ENCODE measurements at places on chromosomes 3 and 15.

GRCh38 chr3:136535906-136536305 is 216.3 kb downstream of the STAG1 start:
- no peak for DNase-seq

DNA sequence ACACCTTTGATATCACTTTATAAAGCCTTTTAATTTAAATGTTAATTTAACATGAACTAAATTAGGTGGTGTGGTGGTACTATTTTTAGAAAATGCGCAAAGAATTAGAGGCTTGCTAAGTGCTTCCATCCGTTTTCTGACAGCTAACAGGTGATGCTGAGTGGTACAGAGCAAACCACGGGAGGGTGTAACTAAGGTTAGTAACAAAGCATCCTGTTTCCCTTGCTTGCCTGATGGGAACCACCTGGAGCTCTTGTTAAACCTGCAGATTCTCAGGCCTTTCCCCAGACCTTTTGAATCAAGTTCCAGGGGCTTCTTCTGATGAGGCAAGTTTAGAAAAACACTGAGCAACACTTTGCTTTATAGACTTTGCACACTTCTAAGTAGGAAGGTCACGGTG is 101.0 kb downstream of the ATG7 start:
- no peak for DNase-seq

GRCh38 chr3:76997733-76998132 is 42.2 kb upstream of the ROBO2 start:
- no peak for DNase-seq

- no peak for DNase-seq
These were observed 57.2 kb upstream of the ZBTB38 start for GRCh38 chr3:141311170-141311495.

DNA sequence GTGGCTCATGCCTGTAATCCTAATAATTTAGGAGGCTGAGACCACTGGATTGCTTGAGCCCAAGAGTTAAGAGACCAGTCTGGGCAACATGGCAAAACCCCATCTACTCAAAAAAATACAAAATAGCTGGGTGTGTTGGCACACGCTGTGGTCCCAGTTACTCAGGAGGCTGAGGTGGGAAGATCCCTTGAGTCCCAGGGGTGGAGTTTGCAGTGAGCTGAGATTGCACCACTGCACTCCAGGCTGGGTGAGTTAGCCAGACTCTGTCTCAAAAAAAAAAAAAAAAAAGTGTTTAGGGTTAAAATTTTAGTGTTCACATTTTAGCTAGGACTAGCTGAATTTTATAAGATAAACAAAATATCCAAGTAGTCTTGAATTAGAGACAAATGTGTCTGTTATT is 1340.1 kb upstream of the EPHA6 start:
- no peak for DNase-seq

- no peak for DNase-seq
These were observed 137.9 kb upstream of the LIPC start for GRCh38 chr15:58293622-58294550.

DNA sequence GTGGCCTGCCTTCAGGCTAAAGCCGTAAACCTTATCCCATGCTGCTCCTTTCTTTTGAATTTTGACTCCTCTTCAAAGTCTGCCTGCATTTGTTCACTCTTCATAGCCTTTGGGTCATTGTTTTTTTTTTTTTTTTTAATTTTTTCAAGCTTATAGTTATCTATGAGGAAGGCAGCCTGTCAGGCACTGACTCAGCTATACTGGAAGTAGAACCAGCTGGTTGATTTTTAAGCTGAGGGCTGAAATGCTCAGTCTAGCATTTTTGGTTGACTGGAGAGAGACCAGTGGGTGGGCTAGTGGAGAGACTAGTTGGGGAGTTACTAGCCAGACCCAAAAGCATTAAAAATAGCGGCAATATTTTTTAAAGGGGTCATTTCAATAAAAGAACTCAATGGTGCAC is 44.1 kb downstream of the C3orf20 start:
- DNase-seq: no peak

GRCh38 chr15:81410318-81410753 is 36.3 kb upstream of the TMC3 start:
- DNase-seq: no peak

DNA sequence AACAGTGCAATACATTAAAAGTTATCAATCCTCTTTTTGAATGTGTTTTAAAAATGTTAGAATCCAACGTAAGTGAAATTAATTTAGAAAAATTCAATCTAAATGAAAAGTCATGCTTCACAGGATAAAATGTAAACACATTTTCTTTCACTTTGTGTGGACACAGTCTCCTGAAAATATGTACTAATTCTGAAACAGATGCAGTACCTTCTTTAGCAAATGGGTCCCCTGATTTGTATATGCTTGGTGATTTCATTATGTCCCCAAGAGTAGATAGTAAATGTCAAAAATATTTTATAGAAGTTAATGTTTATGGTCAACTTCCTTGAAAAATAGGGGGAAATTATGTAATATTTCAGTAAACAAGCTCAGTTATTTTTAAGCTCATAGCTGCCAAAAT is 28.9 kb downstream of the FOXP1 start:
- DNase-seq: no peak

DNA sequence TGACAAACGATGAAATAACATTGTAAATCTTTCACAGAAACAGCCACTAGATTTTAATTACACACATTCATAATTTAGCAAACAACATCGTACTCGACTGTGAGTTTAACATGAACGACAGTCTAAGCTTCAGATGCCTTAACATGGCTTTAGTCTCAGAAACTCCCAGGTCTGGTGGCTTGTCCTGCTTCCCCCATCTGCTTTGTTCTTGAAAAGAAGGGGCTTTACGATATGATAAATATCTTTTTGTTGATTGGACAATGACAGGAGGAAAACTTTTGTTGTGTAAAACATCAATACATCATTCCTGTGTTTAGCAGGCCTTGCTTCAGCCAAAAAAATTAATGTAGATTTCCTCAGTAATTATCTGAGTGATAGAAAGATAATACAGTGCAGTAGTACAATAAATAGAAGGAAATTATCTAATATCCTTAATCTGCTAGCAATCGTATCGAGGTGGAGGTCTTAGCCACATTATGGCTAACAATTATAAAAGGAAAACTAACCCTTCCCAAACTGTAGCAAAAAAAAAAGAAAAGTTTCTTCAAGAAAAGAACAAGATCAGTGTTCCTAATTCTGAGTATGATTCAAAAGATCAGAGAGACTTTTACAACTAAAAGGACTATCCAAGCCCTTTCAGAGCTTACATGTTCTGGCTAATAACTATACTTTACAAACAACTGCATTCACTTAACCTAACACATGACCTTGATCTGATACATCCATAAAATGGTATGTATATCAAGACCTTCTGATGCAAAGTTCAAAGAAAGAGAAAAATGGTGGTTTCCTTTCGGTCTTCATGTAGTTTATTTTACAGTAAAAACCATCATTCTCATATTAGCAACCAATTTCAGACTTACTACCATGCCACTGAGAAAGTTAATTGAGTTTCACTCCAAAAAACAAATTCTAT is 535.7 kb downstream of the FOXP1 start:
- DNase-seq: no peak

GRCh38 chr3:193620057-193620456 is 27.0 kb downstream of the OPA1 start:
- no peak for DNase-seq

DNA sequence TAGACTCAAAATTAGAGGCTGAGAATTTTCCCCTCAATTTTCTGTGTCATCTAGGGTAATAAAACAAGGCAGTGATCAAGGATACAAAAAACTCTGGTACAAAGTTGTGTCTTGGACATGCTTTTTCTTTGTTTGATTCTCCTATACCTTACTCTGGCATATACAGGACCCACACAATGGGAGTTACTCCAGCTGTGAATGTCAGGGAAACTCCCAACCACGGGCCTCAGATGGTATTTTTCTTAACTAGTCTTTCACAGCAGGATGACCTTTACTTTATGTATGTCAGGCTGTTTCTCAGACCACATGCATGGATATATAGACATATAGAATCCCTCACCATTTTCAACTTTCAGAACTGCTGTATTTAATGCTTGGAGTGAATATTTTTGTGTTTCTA is 41.3 kb downstream of the FEZF2 start:
- DNase-seq: no peak

Data from GM19239 (cell line).